ENCODE measurements at places on chromosomes 16 and 17.

DNA sequence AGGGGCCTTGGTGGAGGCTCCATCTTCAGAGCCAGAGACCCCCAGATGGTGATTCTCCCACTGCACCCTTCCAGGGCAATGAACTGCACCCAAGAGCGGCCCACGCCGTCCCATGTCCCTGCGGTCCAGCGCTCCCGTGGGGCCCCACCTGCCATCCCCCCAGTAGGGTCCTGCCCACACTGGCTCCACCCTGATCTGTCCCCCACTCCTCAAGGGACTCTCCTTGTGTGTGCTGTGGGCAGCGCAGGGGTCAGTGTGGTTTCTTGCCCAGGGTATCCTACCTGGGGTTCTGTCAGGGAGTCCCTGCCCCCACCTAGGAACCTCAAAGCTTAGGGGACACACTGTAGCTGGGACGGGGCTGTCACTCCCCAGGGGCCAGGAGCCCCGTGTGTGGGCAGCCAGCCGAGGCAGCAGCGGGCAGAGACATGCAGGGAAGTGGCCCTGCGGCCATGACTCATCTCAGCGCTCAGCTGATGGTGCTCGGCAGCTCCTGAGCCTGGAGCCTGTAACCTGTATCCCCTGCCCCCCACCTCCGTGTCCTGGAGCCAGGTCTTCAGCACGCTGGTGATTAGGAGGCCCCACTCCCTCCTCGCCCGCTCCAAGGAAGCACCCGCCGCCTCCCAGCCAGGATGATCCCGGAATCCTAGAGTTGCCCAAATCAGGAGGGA is 35.7 kb upstream of the SSTR5 start:
- DNase-seq = no peak

- no peak for DNase-seq
Measured at GRCh38 chr17:3990386-3991127, 26.3 kb upstream of the ATP2A3 start.

DNA sequence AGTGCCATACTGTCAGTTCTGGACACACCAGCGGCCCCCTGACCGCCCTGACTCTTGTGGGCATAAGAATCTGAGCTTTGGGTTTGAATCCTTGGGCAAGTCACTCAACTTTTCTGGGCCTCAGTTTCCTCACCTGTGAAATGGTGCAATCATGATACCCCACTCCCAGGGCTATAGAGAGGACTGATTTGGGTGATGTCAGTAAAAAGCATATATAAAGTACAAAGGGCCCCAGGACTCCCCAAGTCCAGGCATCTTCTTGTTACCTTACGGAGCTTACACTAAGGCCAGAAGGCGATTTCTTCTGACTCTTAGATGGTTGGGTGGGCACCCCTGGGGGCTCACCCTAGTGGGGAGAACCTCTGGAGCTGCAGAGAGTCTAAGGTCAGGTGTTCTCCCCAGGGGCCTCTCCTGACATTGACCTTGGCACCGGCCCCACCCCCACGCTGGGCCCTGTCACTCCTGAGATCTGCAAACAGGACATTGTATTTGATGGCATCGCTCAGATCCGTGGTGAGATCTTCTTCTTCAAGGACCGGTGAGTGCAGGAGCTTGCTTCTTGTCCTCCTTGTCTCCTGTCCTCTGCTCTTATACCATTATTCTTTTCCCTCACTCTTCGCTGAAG is 13.9 kb downstream of the MMP2 start:
- DNase-seq = no peak

- no peak for DNase-seq
Measured at GRCh38 chr17:58583486-58583885, 69.0 kb upstream of the MTMR4 start.

- no peak for DNase-seq
Measured at GRCh38 chr16:51337662-51338061, 186.6 kb upstream of the SALL1 start.

DNA sequence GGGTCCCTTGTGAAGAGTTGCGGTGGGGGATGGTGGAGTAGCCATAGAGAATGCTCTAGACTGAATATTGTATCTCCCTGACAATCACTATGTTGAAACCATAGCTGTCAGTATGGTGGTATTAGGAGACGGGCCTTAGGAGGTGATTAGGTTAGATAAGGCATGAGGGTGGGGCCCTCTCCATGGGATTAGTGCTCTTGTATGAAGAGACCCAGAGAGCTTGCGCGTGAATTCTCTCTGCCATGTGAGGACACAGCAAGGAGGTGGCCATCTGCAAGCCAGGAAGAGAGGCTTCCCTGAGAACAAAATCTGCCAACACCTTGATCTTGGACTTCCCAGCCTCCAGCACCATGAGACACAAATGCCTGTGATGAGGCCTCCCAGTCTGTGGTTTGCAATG is 34.5 kb upstream of the MGAT5B start:
- no peak for DNase-seq

- no peak for DNase-seq
Measured at GRCh38 chr17:50027172-50027880, 28.6 kb upstream of the ITGA3 start.

DNA sequence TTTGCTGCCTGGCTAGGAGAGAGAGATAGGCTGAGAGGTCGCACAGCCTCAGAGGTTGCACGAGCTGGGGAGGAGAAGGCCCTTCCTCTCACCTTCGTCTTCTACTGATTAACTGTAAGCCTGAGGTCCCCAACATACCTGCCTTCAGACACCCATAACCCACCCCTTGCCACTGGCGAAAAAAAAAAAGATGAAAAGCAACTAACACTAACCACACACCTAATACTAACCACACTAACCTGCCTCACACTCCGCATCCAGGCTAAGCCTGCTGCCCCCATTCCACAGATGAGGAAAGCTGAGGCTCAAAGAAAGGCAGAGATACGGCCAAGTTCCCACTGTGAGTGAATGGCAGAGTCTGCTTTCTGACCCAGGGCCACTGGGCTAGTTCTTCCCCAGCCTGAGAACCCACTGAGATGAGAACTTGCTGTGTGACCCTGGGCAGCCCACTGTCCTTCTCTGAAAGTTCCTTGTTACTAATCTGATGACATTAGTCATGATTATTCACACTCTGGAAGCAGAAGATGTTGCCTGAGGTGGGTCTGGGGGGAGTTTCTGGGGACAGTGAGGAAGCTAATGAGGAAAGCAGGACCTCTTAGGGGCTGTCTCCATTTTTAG is 4.6 kb downstream of the IL21R start:
- DNase-seq = no peak

DNA sequence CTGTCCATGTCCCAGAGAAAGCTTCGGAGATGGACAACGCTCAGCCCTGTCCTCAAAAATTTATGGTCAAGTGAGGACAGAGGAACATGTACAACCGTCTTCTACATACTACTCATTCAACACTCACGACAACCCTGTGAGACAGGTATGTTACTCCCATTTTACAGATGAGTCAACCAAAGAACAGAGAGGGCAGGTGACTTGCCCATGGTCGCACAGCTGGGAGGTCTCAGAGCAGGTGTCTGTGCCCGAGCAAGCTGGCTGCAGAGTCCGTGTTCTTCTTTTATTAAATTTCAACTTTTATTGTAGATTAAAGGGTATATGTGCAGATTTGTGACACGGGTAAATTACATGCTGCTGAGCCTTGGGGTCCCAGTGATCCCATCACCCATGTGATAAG is 5.8 kb upstream of the WFDC1 start:
- no peak for DNase-seq

- no peak for DNase-seq
Measured at GRCh38 chr16:24203675-24204074, 52.5 kb upstream of the CACNG3 start.

DNA sequence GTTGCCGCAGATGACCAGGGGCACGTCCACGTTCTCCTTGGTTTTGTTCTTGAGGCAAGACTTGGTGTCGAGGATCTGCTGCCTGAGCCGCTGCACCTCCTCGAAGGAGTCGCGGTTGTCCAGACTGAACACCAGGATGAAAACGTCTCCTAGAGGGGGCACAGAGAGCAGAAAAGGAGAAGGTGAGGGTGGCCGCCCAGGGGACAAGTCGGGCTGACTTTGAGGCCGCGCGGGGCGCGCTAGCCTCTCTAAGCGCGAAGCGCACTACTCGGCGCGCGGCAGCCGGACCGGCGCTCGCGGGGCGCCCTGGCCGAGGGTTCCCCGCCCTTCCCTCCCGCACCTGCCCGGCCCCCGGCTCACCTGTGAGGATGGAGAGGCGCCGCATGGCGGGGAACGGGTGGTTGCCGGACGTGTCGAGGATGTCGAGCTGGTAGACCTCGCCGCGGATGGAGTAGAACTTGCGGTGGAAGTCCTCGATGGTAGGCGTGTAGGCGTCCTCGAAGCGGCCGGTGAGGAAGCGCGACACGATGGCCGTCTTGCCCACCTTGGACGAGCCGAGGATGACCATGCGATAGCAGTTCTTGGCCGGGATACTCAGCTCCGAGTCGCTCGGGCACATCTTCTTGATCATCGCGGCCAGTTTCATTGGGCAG is 533 bp downstream of the RASD1 start:
- no peak for DNase-seq

GRCh38 chr17:15431196-15431595 is 36.2 kb downstream of the CDRT4 start:
- no peak for DNase-seq

GRCh38 chr17:69064001-69064400 is 3.3 kb upstream of the ABCA9 start:
- no peak for DNase-seq

GRCh38 chr17:80261159-80261894 is 675 bp downstream of the RNF213 start:
- peak; percentile 62 for DNase-seq

DNA sequence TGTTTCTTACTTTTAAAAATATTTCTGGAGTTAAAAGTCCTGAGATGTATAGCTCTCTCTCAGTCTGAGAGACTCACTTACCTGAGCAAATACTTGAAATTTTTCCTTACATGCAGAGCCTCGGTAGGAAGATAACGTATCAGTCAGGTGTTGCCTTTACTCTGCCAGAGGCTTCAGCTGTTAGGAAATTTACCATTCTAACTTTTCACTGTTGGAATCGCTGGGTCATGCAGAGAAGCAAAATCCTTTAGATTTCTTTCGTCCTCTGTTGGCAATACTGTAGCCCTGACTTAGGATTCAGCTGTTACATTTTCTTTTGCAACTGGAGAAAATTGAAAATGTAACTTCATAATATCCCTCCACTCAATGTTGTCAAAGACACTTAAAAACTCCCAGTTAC is 20.0 kb upstream of the KCNJ16 start:
- DNase-seq = no peak

DNA sequence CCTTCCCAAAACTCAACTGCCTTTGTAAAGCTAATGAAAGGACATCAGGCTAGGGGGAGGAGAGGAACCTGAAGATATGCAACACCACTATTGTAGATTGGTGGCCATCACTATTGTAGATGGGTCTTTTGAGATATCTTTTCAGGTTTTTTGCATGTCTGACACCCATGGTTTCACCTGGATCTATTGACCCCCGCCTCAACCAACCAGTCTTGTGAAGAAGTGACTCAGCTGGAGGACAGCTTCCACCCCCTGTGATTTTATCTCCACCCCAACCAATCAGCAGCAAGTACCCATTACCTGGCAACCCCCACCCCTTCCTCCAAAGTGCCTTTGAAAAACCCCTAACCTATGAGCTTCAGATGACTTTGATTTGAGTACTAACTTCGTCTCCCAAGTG is 382.6 kb upstream of the GOT2 start:
- no peak for DNase-seq

- no peak for DNase-seq
Measured at GRCh38 chr17:76997981-76998531, 129.9 kb downstream of the MGAT5B start.

- no peak for DNase-seq
Measured at GRCh38 chr16:5186381-5186903, 88.8 kb upstream of the EEF2KMT start.

- no peak for DNase-seq
Measured at GRCh38 chr17:77036841-77037381, 103.9 kb upstream of the SEC14L1 start.

GRCh38 chr17:27319541-27320221 is 25.8 kb downstream of the WSB1 start:
- DNase-seq = no peak

DNA sequence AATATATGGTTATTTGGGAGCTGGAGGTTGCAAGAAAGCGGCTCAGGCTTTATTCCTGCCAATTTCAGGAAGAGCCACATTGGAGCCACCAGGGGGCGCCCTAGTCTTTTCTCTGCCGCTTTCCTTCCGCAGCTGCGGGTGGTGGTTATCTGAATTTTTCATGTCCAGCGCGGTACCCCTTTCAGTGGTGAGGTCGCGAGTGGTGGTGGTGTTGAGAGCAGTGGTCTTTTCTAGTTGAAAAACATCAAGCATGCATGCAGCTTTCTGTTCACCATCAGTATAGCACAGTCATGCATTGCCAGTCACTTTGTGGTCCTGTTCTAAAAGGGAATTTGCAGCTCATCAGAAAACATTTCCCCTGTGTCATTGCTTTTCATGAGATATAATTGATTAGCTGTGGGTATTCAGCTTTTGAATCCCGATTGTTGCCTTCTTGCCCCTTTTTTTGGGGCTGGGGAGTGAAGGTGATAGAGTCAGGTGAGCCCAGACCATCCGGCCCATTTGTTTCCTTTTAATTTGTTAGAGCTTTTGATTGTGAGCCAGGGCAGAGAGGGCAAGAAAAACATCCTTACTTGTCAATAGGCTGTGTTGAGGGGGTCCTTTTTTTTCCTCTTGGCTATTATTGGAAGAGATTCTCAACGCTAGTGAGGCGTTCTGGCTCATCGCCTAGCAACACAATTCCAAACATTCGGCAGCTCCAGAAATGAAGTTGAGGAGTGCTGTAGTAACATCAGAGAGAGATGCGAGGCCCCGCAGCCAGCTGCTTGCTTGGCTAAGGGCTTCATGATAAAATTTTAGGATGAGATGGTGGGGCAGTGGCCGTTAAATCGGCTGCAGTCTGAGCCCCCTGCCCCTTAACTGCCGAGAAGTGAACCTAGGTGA is 119.0 kb downstream of the SNX29 start:
- peak; percentile 62 for DNase-seq

DNA sequence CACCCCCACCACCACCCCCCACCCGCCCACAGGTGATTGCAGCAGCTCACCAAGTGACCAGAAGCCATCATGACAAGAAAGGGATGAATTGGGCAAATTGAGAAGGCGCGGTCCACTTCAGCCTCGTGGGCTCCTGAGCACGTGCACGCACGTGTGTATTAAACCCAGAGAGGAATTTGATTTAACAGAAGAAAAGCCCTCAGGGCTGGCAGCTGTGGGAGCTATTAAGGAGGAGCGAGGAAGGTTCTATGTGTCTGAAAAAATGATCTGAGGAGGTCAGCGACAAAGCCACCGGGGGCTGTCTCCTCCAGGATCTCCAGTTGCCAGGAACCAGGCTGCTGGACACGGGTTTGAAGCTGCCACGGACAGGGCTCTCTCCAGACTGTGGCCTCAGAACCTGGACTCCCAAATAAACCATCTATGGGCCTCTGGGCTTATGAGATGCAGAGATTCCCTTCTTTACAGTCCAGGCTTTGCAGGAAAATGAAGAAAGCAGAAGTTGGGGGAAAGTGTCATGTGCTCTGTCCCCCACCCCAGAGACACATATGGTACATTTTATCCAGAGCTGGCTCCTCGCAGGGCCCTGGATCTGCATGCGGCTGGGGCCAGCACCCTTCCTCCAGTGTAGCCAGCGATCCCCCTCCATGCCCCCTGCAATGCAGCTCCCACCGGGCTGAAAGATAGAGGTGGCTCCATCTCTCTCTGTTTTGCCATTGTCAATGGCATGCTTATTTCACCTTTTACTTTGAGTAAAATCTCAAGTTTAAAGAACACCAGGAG is 219.7 kb upstream of the RPL38 start:
- DNase-seq = no peak

GRCh38 chr17:64537488-64537887 is 30.7 kb downstream of the CEP95 start:
- DNase-seq = no peak

Measured in activated naive CD4-positive, alpha-beta T cell (primary cell).